Uterus (tissue), 4 donors: ENCODE measurements at places on chromosomes 1 and 21. TPM values are rescaled to one million over a fixed set of nuclear protein-coding genes. Genes with fewer than 3 reads are reported as not detected.

FOXD3 gene
- total RNA-seq: not detected

URB2 gene
- total RNA-seq: 14.3 TPM

KAZN gene
- 2.1 TPM for total RNA-seq

S100A14 gene
- not detected for total RNA-seq

ERVH48-1 gene
- total RNA-seq: not detected

SPRR5 gene
- not detected for total RNA-seq

SMCP gene
- total RNA-seq: not detected

GRCh38 chr1:240712014-240712731 is 100.2 kb upstream of the GREM2 start:
- no peaks in the 10 kb centered on the region for H3K36me3 ChIP-seq
- no peak overlapping the region for H3K27ac ChIP-seq
- no peak overlapping the region for H3K4me3 ChIP-seq
- no peaks in the 10 kb centered on the region for H3K4me1 ChIP-seq
- no peaks in the 10 kb centered on the region for H3K27me3 ChIP-seq

DNA sequence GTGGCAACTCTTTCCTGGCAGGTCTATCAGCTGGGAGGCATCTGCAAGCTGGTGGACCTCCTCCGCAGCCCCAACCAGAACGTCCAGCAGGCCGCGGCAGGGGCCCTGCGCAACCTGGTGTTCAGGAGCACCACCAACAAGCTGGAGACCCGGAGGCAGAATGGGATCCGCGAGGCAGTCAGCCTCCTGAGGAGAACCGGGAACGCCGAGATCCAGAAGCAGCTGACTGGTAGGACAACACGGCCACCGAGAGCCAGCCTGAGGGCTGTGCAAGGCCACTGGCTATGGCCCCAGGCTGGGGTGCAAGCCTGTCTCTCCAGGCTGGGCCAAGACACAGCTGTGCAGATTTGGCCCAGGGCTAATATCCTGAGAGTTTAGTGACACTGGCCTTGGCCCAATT is 34.2 kb downstream of the PKP1 start:
- DNase-seq: no peak
- H3K27ac ChIP-seq: no peak overlapping the region
- no peaks in the 10 kb centered on the region for H3K36me3 ChIP-seq
- H3K27me3 ChIP-seq: no peaks in the 10 kb centered on the region

GRCh38 chr1:51283979-51284378 is 46.4 kb downstream of the TTC39A start:
- no peak overlapping the region for H3K27ac ChIP-seq
- no peaks in the 10 kb centered on the region for H3K36me3 ChIP-seq
- H3K4me1 ChIP-seq: no peaks in the 10 kb centered on the region
- no peaks in the 10 kb centered on the region for H3K27me3 ChIP-seq

GRCh38 chr1:208163539-208163938 is 80.6 kb downstream of the PLXNA2 start:
- H3K4me1 ChIP-seq: peaks cover 35% of the 10 kb centered on the region
- no peak overlapping the region for H3K4me3 ChIP-seq
- H3K27me3 ChIP-seq: no peaks in the 10 kb centered on the region
- DNase-seq: no peak

GRCh38 chr1:223260712-223261111 is 103.3 kb downstream of the SUSD4 start:
- no peaks in the 10 kb centered on the region for H3K4me1 ChIP-seq
- no peaks in the 10 kb centered on the region for H3K36me3 ChIP-seq
- H3K27ac ChIP-seq: no peak overlapping the region
- no peak overlapping the region for H3K4me3 ChIP-seq
- no peaks in the 10 kb centered on the region for H3K27me3 ChIP-seq
- DNase-seq: no peak

- no peaks in the 10 kb centered on the region for H3K27me3 ChIP-seq
- H3K4me3 ChIP-seq: no peak overlapping the region
- no peak overlapping the region for H3K27ac ChIP-seq
- DNase-seq: no peak
- no peaks in the 10 kb centered on the region for H3K36me3 ChIP-seq
These were observed 8.7 kb downstream of the CFAP107 start for GRCh38 chr1:12754738-12755137.

DNA sequence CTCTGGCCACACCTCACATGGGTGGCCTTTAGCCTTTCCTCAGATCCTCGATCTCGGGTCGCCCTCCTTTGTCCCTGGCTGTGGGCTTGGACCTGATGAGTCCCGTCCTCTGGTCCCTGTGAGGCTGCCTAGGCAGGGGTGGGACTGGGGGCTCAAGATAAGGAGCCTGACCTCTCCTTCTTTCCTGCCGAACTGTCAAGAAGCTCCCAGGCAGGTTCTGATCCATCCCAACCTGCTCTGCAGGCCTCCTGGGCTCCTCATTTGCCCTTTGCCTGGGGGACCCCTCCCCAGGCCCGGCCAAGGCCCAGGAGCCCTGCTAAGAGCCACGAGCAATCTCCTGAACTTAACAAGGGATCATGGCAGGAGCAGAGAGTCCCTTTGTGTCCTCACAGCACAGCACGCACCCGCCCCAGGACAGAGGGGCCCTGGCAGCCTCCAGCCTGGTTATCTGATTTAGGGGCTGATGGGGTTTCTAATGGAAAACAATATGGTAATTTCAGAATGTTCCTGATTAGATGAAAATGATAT is 82.4 kb upstream of the POU3F1 start:
- H3K4me3 ChIP-seq: no peak overlapping the region
- H3K27ac ChIP-seq: no peak overlapping the region
- H3K4me1 ChIP-seq: no peaks in the 10 kb centered on the region
- H3K27me3 ChIP-seq: no peaks in the 10 kb centered on the region

GRCh38 chr1:228349701-228350171 is 56.9 kb downstream of the TRIM11 start:
- H3K27me3 ChIP-seq: no peaks in the 10 kb centered on the region
- no peaks in the 10 kb centered on the region for H3K36me3 ChIP-seq
- no peak overlapping the region for H3K27ac ChIP-seq
- H3K4me1 ChIP-seq: no peaks in the 10 kb centered on the region
- peak; percentile 13 for DNase-seq

DNA sequence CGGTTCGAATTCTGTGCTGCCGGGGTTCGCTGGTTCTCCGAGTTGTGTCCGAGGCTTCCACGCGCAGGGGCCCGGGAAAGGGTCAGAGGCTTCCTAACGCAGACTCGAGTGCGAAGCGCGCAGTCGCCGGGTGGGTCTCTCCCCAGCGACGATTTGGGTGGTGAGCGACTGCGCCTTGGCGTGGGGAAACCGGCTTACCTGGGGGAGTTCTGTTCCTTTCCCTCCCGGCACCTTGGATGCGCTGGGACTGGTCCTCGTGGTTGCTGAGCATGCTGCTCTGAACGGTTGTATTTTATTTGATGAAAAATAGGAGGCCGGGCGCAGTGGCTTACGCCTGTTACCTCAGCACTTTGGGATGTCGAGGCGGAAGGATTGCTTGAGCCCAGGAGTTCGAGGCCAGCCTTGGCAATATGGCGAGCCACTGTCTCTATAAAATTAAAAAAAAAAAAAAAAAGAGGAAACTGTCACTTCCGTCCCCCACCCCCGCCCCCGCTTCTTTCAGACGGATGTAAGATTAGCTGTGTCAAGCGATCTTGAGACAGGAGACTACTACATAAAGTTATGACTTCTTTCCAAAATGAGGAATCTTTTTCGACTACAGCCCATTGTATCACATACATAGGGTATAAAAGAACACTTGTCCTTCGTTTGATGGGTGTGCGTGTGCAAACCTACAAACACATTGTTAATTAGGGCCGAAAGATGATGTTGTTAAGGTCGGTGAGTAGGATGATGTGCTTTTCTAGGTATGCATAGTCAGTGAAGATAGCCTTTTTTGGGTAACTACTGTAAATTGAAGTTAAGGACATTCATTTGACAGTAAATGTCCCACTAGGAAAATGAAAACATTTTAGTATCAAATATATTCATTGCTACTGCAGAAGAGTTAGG is at the start of gene CCDC18:
Gene CCDC18 (plus strand): TSS at position 2 of the 891 bp plus-strand sequence. CDS start 2,638 bp downstream, outside the sequence.
- peak within 1 kb of the TSS; percentile 100 for H3K27ac ChIP-seq
- no peaks in the 10 kb centered on the region for H3K36me3 ChIP-seq
- H3K4me3 ChIP-seq: peak within 1 kb of the TSS; percentile 94
- H3K27me3 ChIP-seq: no peaks in the 10 kb centered on the region
- peaks cover 5% of the 10 kb centered on the region for H3K4me1 ChIP-seq
- no peak for DNase-seq

- H3K4me1 ChIP-seq: no peaks in the 10 kb centered on the region
- H3K27me3 ChIP-seq: no peaks in the 10 kb centered on the region
- H3K36me3 ChIP-seq: no peaks in the 10 kb centered on the region
- H3K27ac ChIP-seq: no peak overlapping the region
These were observed 108.1 kb upstream of the BACE2 start for GRCh38 chr21:41059871-41060270.

DNA sequence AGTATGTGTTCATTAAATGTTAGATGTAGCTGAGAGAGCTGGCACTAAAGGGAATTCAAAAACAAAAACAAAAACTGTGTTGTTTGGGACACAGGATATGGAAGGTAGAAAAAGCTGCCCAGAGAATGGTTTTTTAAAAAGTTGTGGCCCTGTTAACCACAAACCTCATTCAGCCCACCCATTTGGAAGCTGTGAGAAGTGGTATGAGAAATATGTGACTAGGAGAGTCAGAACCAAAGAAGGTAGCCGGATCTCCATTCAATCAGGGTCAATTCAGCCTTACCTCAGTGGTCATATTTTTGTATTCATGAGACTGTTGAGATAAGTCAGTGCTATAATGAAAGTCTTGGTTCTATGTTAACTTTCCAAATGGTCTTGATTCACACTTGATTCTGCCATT is 29.8 kb upstream of the CACYBP start:
- H3K4me1 ChIP-seq: no peaks in the 10 kb centered on the region
- no peaks in the 10 kb centered on the region for H3K27me3 ChIP-seq
- no peak overlapping the region for H3K27ac ChIP-seq
- no peak overlapping the region for H3K4me3 ChIP-seq

GRCh38 chr21:29072873-29073221 is 601 bp downstream of the CCT8 start:
- peaks cover 3% of the 10 kb centered on the region for H3K4me1 ChIP-seq
- no peaks in the 10 kb centered on the region for H3K36me3 ChIP-seq
- peak overlapping the region; percentile 93 for H3K4me3 ChIP-seq

GRCh38 chr21:36751383-36751782 is 52.5 kb downstream of the SIM2 start:
- no peaks in the 10 kb centered on the region for H3K27me3 ChIP-seq
- no peak for DNase-seq
- no peaks in the 10 kb centered on the region for H3K36me3 ChIP-seq
- no peak overlapping the region for H3K27ac ChIP-seq
- no peak overlapping the region for H3K4me3 ChIP-seq

- no peaks in the 10 kb centered on the region for H3K27me3 ChIP-seq
- H3K27ac ChIP-seq: no peak overlapping the region
- DNase-seq: no peak
- H3K4me1 ChIP-seq: no peaks in the 10 kb centered on the region
These were observed 415.6 kb upstream of the KAZN start for GRCh38 chr1:14182856-14183255.
